CD4-positive, alpha-beta T cell treated with Interleukin-15 for 4 hours (primary cell): ENCODE measurements at places on chromosomes 3 and 15.

GRCh38 chr15:96804754-96805153, 474.3 kb downstream of the NR2F2 start:
- DNase-seq, result no peak

DNA sequence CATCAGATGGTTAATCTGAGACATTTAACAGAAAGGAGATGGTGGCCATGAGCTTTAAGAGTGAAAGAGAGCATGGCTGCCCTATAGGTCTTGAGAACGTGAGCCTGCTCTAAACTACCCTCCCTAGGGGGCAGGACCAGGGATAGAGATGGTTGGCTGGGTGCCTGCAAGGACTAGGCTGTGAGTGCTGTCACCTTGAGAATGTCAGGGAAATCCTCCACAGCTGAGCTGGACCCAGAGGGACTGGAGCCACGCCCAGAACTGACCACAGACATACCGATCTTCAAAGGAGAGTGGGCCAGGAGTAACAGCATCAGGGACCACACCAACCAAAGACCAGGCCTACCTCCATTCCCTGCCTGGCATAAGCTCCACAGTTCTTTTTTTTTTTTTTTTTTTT, 53.6 kb upstream of the UBE2E1 start:
- no peak for DNase-seq

GRCh38 chr3:168736202-168736601, 640.5 kb upstream of the GOLIM4 start:
- no peak for DNase-seq

DNA sequence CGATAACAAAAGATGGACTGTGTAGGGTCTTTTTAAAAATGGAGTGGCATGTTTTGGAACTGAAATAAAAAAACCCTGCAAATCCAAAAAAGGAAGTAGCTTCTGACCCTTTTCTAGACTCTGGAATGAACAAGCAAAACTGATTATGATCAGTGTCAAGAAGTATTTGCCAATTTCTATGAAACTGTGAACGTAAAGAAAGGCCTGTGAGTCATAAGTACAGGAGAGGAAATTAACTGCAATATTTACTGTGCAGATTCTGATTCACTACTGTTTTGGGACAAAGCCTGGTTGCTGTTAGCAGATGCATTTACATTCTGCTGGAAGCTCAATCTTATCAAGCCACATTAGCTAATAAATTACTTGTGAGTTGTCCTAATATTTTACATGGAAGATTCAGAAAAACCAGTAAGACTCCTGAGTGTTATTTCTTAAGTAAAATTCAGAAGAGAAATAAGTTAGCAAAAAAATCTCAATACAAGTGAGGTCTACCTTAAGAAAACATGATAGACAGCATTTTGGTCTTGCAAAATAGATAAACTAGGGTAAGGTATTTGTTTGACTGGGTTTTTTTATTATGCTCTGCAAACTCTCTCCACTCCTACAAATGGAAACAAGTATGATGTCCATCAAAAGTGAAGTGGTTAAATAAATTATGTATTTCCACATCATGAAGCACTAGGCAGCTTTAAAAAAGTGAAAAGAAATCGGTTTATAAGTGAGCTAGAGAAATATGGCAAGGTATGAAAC, 90.2 kb upstream of the LMOD3 start:
- peak; percentile 46 for DNase-seq

DNA sequence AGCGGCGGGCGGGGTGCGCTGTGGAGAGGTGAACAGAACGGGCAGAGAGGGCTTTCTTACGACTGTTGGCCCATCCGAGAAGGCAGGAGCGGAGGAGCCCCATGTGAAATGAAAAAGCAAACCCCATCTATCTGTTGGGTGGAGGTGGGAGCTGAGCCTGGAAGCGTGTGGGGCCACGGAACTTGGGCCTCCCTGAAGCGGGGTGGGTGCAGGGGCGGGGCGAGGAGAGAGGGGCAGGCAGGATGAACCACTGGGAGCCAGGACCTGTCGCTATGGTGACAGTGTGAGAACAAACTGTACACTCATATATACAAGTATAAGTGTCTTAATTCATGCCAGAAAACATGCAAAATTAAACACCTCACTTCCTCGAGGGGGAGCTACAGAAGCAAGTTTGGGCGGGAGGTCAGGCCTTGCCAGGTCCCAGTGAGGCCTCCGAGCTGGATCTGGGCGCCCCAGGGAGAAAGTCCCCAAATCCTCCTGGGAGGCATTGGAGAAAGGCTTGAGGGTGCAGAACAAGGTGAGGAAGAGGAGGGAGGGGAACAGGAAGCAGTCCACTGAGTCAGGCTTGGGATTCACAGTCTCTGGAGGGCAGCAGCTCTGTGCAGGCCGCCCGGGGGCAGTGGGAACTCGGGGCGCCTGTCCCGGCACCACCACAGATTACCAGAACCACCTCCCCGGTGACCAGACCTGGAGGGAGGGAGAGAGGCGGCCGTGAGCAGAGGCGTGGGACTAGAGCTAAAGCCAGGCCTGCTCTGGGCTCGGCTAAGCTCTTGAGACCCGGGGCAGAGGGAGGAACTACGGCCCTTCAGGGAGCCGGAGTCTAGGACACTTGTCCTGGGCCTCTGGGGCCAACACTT, 34.8 kb downstream of the RBPMS2 start:
- DNase-seq, result no peak

DNA sequence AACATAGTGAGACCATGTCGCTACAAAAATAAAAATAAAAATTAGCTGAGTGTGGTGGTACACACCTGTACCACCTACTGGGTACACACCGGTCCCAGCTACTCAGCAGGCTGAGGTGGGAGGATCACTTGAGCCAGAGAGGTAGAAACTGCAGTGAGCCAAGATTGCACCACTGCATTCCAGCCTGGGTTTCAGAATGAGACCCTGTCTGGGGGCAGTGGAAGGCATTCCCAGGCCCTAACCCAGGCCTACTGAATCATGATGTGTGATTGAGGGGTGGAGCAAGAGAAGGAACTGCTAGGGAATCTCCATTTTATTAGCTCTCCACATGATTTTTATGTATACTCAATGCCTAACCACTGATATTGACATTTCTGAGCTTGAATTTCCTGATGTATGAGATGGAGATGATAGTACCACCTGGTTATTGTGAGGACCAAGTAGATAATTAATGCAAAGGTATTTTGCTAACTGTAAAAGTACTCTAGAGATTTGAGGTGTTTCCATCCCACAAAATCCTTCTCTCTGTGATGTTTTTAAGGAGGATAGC, 169.5 kb upstream of the UMPS start:
- no peak for DNase-seq

- no peak for DNase-seq
Measured at GRCh38 chr3:186207515-186207914, 98.6 kb upstream of the ETV5 start.

DNA sequence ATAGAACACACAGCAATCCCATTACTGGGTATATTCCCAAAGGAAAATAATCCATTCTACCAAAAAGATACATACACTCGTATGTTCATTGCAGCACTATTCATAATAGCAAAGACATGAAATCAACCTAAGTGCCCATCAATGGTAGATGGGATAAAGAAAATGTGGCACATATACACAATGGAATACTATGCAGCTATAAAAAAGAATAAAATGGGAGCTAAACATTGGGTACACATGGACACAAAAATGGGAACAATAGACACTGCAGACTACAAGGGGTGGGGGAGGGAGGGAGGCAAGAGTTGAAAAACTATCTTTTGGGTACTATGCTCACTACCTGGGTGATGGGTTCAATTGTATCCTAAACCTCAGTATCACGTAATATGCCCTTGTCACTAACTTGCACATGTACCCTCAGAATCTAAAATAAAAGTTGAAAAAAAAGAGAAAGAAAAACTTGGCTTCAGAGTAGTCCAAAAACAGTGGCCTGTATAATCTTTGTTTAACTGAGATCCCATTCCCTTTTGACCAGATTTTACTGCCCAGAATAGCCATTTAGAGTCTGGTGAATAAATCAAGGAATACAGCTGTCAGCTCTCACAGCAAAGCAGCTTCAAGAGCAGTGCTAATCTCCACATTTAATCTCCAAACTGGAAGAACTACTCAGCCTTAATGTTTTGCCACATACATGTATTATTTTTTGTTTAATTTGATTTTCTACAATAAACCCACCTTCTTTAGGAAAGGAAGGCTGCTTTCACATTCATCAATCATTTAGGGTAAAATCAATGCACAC, 54.5 kb upstream of the XRN1 start:
- no peak for DNase-seq

- no peak for DNase-seq
Measured at GRCh38 chr3:53774414-53774813, 71.8 kb downstream of the CHDH start.

DNA sequence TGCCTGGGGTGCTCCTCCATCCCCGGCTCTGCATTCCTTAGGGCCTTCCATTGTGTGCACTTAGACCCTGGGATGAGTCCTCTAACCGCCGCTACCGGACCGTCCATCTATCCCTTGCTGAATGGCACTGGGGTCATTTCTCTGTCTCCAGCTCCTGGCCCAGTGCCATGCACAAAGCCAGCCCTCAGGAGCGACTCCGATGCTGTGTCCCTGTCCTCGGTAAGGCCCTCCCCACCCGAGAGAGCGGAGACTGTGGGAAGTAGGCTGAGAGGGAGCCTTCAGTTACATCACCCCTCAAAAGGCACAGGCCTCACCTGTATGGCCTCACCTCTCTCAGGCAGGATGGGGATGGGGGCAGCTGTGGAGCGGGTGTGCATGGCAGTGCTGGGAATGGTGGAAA, 33.8 kb downstream of the MUC4 start:
- DNase-seq, result no peak

DNA sequence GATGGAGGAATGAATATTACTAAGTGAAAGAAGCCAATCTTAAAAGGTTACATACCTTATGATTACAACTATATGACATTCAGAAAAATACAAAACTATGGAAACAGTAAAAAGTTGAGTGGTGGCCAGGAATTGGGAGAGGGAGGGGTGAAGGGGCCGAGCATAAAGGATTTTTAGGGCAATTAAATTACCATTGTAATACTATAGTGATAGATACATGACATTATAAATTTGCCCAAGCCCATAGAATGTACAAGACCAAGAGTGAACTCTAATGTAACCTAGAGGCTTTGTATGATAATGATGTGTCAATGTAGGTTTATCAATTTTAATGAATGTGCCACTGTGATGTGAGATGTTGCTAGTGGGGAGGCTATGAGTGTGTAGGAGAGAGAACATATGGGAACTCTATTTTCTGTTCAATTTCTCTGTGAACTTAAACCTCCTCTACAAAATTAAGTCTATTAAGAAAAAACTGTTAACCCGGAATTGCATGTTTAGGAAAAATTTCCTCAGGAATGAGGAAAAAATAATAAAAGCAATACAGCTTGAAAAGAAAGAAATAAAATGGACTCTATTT, 541.9 kb upstream of the UBE2E2 start:
- no peak for DNase-seq

GRCh38 chr3:133115176-133115575, 77.0 kb downstream of the TMEM108 start:
- DNase-seq, result no peak

GRCh38 chr15:70274255-70274880, 176.7 kb upstream of the TLE3 start:
- DNase-seq, result no peak

DNA sequence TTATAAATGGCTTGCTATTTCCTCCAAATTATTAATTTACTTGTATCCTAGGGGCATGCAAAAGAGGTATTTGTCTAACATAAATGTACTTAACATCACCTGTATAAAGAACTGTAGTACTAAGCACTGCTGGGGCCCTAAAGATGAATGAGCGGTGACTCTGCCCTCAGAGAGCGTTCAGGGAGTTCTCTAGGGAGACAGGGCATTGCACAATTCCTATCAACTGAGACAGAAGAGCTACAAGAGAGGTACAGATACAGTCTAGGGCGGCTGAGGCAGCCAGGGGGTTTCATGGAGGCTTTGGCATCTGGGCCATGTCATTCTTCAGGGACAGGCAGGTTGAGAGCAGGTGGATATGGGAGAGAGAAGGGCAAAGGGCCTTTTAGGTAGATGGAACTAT, 39.9 kb upstream of the PARL start:
- no peak for DNase-seq

DNA sequence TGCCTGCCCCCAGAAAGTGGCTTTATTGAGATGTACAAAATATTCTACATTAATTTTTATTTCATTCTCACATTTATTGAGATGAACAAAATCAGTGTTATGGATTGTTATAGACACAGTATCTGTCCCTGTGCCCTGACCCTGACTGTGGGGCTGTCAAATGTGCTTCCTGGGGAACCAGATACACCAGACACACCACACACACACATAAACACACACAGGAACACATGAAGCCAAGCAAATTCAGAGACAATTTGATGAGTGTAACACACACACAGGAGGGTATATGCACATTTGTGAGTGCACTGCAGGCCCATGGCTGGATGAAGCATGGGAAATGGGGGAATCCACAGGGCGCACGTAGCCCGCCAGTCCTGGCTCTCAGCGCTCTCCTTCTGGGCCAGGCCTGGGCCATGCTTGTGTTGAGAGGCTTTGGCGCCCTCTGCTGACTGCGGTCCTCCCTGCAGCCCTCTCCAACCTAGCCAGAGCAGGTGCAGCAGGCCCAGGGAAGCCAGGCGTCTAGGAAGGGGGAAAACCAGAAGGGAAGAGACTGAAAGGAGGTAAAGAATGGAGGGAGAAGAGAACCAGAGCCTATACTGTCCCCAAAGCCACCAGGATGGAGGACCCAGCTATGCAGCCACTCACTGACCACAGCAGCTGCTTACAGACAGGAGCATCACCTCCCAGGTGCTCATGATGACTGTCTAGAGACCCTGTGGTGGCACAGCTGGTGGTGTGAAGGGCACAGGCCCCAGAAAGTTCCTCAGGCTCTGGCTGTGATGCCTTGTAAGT, 18.0 kb upstream of the LOXL1 start:
- peak; percentile 59 for DNase-seq

DNA sequence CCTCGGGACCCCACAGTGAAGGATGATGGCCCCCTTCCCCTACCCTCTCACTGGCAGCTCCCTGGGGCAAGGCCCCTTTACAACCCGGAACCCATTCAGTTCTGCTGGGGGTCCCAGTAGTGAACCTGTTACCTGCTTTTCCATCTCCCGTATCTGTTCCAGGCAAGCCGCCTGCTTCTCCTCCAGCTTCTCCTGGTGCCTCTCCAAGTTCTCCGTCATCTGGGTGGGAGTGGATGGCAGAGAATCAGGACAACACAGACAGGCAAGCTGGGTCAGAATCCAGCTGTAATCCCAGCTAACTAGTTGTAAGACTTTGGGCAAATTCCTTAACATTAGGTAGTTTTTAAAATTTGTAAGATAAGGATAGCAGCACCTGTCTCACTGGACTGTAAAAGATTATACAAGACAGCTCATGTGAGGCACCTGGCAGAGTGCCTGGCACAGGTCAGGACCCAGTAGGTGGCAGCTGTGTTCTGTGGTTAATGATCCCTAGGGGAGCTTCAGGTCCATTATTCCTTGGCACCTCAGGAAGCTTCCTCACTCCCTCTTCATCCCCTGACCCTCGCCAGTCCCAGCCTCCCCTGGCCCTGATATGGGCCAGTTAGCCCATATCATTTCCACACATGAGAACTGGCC, 6.4 kb upstream of the ANKRD63 start:
- DNase-seq, result no peak

DNA sequence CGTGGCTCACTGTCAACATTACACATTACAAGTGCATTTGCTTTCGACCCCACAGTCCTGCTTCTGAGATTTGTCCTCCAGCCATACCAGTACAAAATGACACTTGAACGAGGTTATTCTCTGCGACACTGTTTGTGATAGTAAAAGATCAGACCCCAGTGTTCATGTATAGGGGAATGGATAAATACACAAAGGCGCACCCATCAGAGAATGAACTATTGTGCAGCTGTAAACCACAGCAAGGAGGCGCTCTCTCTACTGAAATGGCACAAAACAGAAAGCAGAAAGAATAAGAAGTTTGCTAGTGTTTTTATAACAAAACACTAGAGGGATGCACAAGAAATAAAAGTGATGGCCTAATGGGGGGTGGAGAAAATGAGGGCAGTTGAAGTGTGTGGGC, 4.9 kb upstream of the CHSY1 start:
- peak; percentile 13 for DNase-seq
